Cardiac muscle cell (in vitro differentiated cells and primary cell): ENCODE measurements at places on chromosomes 7 and 10.
A peak's percentile ranks its signal among the peaks of the same experiment; 100 is the strongest.

GRCh38 chr10:124651402-124651891 is 92.7 kb downstream of the FAM53B start:
- DNase-seq = no peak

DNA sequence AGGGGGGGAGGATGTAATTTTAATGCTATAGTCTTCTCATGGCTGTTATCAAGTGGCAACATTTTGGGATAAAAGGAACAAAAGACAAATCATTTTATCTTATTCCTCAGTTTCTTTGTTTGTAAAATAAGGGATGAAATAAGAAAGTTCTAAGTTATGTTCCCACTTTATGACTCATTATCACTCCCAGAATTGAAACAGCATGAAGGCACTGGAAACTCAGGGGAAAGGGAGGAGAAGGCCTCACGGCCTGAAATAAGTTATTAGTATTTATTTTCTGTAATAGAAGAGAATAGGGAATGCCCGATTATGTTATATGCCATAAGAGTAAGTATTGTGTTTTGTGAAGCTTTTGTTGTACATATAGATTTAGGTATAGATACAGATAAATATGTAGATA is 85.0 kb upstream of the NAMPT start:
- no peak for DNase-seq

DNA sequence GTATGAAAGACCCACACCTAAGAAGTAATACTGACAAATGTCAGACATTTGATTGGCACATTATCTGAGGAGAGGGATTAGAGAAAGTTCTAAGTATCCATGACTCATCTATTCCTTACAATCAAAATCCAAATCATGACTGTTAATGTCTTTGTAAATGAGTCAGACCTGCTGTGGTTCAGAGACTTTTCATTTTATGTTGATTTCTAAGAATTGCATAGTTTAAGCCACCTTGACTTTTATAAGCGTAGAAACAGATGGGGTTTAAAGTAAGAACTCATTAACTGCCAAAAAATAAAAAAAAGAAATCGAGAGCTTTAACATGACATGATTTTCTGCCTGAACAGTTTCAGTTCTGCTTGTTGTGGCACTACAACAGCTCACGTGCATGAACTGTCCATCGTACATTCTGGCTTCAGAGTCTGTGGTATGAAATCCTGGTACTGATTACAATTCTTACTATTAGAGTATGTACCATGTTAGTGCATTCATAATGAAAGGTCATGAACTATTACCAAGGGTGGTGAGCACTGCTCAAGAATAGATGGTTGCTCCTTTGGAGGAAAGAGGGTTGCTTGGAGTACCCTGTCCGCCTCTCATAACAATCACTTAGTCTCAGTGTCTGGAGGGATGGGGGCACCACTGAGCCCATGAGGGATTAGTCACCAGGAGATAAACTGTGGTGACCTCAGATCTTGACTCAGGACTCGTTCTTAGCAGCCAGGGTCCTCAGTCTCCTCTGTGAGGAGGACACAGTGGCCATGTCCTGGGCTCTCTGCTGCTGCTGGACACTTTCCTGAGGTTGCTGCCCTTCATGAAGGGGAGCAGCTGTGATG is 42.2 kb downstream of the ACSM6 start:
- DNase-seq = no peak

DNA sequence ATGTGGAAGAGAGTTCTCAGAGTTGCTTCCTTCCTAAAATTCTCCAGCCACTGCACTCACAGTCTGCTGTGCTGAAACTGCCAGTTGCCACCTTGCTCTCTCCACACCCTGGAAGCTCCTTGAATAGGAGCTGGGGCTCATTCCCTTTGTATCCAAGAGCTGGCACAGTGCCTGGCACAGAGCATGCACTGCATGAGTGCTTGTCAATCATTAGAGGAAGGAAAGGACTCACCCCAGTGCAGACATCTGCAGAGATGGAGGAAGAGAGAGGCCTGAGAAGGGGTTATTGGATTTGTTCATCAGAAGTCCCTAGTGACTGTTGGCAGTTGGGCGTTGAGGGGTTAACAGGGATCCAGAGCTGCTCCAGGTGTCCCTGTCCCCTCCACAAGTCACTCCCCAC is 41.7 kb upstream of the DUSP5 start:
- no peak for DNase-seq

- no peak for DNase-seq
Observed at GRCh38 chr7:158672975-158673374, 31.6 kb downstream of the NCAPG2 start.

DNA sequence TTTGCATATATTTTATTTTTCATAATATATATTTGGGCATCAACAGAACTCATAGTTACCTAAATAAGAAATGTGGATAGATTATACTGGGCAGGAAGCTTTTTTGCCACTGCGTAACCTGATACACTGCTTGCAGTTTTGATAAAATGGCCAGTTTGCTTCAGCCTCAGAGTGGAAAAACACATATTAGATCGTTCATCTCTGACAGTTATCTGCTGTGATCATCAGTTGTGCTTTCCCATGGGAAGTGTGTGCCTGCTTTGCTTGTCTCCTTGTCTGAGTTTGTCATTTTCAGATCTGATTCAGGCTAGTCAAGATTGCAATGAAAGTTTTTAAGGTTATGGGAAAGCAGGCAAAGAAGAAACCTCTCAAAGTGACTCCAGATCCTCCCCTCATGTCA is 54.0 kb downstream of the ADAM12 start:
- no peak for DNase-seq

DNA sequence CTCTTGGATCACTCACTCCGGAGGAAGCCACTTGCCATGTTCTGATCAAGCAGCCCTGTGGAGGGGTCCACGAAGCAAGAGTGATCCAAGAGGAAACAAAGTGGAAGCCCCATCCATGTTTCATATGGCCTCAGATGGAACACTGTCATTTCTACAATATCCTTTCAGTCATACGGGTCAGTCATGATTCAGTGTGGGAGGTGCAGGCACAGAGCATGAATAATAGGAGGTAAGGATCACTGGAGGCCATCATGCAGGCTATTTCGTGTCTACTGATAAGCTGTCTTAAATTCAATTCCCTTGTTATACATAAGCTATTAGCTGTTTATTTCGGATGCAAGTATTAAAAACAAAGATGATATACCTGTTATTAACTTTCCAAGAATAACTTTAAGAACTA is 36.8 kb downstream of the VPS41 start:
- DNase-seq = no peak

DNA sequence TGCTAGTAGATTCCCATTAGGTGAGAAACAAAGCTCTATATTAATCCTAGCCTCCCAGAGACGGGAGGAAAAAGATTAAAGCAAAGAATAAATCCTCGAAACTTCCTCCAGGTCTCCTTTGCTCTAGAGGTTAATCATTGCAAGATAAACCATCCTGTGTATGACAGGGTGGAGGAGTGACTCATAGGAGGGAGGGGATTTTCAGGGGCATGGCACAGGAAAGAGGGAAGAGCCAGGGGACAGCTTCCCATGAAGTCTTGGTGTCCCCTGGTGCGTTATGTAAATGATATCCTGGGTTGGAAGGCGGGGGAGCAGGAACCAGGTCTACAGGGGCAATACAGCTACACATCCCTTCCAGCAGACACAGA is 780 bp downstream of the CYP3A5 start:
- DNase-seq = no peak

GRCh38 chr7:70239918-70240317 is 641.6 kb downstream of the AUTS2 start:
- no peak for DNase-seq

DNA sequence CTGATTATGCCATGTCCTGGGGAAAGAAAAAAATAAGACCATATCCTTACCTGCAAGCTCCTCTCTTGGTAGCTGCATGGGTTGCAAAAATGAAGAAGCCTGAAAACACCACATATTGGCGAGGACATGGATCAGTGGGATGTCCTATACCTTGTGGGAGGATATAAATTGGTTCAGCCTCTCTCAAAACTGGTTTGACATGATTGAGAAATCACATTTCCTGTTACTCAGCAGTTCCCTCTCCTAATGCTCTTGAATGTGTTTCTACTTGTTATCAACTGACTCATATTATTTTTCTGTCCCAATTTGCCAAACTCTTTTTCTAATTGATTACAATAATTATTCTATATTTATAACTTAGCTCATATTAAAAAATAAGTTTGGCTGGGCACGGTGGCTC is 380.2 kb downstream of the EXOC4 start:
- no peak for DNase-seq

GRCh38 chr10:100776671-100777070 is 31.3 kb downstream of the PAX2 start:
- no peak for DNase-seq

GRCh38 chr10:34373211-34373610 is 441.9 kb downstream of the PARD3 start:
- no peak for DNase-seq

DNA sequence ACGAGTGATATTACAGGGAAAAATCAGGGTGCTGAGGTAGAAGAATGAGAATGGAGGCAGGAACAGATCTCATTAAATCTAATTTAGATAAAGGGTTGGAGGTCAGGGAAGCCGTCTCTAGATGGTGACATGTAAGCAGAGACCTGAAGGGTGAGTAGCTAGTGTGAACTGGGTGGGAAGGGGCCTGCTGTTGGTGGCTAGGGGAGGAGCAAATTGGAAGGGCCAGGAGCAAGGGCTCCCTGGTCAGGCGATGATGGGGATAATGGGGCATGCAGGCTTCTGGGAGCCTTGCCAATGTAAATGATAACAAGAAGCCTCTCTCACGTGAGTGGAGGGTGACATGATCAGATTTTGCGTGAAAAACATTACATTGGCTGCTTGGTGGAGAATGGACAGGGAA is 76.3 kb downstream of the WDFY4 start:
- no peak for DNase-seq

- peak; percentile 33 for DNase-seq
Observed at GRCh38 chr7:73394422-73394821, 39.2 kb upstream of the FZD9 start.
